ENCODE measurements at places on chromosomes 13 and 19.

GRCh38 chr13:22077205-22077683 lies 406.4 kb downstream of the FGF9 start:
- H3K27ac ChIP-seq, result no peak overlapping the region
- no peaks in the 10 kb centered on the region for H3K27me3 ChIP-seq
- H3K36me3 ChIP-seq, result no peaks in the 10 kb centered on the region
- H3K4me3 ChIP-seq, result no peak overlapping the region
- no peak for DNase-seq
- H3K4me1 ChIP-seq, result no peaks in the 10 kb centered on the region

DNA sequence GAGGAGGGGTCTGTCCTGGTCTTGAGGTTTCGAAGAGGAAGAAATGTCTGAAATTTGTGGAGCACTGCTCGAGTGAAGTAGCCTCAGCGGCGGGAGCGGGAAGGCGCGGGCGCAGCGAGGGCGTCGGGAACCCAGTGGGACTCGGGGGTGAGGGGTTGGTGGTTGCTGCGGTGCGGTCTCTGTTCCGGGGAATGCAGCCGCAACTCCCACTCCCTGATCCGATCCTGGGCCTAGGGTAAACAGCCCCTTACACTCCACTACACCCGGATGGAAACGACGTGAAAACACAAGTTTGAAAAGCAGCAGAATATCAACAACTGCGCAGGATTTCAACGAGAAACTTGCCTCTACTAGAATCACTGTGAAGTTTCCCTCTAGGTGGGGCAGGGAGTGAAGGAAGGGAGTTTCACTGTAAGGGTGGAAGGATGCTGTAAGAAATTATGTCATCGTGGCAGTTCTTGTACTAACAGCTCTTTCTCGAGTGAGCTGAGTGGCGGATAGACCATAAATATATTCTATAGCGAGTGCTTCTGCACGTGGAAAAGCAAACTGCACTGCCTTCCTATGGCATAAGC lies 2.0 kb upstream of the KLF12 start:
- peak; percentile 53 for DNase-seq
- H3K4me3 ChIP-seq, result peak overlapping the region; percentile 82
- no peaks in the 10 kb centered on the region for H3K27me3 ChIP-seq
- peaks cover 12% of the 10 kb centered on the region for H3K4me1 ChIP-seq
- H3K27ac ChIP-seq, result peak overlapping the region; percentile 97

DNA sequence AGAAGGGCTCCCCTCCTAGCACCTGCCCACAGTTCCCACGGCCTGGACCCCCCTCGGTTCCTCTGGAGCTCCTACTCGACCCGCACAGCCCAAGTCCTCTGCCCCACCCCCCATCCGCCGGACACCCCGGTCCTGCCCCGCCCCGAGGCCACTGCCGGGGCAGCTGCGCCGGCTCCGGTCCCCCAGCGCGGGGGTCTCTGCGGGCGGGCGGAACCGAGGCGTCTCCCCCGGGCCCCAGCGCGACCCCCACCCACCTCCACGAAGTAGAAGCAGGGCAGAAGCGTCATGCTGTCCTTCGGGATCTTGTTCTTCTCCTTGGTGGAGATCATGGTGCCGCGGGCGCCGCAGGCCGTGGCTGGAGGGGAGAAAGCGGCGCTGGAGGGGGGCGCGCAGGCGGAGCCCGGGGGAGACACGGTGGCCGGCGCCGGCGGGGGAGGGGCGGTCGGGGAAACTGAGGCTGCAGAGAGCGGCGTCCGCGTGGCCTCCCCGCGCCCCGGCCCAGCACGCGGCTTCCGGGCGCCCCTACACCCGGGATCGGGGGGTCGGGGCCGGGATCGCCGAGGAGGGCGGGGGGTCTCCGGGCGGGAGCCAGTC lies 427 bp downstream of the PLPPR3 start:
- H3K4me3 ChIP-seq, result no peak overlapping the region
- peaks cover 2% of the 10 kb centered on the region for H3K27me3 ChIP-seq
- no peak for DNase-seq
- no peaks in the 10 kb centered on the region for H3K4me1 ChIP-seq
- no peaks in the 10 kb centered on the region for H3K36me3 ChIP-seq

DNA sequence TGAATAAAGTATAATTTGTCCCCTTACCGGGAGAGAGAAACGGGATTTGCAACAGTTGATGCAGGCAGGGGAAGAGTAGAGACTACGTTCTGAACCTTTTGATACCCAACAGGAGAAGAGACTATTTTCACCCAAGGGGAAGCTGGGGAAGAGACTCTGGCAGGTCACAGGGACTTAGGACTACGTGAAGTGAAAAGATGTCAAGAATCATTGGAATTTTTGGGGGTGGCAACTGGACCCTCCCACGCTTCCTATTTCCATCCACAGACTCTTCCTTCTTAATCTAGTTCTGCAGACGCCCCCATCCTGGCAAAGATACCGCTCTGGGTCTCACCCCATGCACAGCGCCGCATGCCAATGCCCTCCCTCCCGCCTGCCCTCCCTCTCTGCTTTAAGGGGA lies 13.8 kb downstream of the CABP5 start:
- H3K27me3 ChIP-seq, result no peaks in the 10 kb centered on the region
- no peak overlapping the region for H3K4me3 ChIP-seq
- H3K4me1 ChIP-seq, result no peaks in the 10 kb centered on the region

DNA sequence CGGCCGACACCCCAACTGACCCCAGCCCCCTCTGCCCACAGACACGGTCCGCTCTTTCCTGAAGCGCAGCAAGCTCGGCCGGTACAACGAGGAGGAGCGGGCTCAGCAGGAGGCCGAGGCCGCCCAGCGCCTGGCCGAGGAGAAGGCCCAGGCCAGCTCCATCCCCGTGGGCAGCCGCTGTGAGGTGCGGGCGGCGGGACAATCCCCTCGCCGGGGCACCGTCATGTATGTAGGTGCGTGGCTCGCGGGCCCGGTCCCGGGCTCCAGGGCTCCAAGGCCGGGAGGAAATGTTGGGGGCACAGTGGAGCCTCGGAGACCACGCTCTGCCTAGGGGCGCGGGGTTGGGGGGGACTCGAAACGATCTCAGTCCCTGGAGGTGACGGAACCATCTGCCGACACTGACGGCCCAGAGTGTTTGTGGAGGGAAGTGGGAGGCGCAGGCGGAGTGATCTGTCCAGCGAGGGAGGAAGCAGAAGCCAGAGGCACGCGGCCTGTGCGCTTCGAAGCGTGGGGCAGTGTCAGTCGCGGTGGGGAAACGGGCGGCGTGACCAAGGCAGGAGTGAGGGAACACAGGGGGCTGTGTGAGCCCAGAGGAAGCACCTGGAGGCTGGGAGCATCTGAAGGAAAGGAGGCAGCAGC lies 6.3 kb downstream of the TBCB start:
- DNase-seq, result no peak
- no peaks in the 10 kb centered on the region for H3K4me1 ChIP-seq
- no peaks in the 10 kb centered on the region for H3K27me3 ChIP-seq
- H3K4me3 ChIP-seq, result no peak overlapping the region
